ENCODE measurements at places on chromosomes 4 and X. TPM values are rescaled to one million over a fixed set of nuclear protein-coding genes. Genes with fewer than 3 reads are reported as not detected.

GRCh38 chr4:24405341-24405740, 179.0 kb downstream of the DHX15 start:
- DNase-seq, result no peak

Gene USP9X
- total RNA-seq, result 112 TPM

GRCh38 chr4:111433441-111433840, 711.8 kb upstream of the FAM241A start:
- no peak for DNase-seq

Gene SMPX
- not detected for total RNA-seq

- DNase-seq, result no peak
These were observed 234.3 kb downstream of the LAS1L start for GRCh38 chrX:65300104-65300809.
